Activated CD4-positive, alpha-beta memory T cell treated with anti-CD3 and anti-CD28 coated beads, Interleukin-2, amount 10 ng/mL, durations not matched to agents 7 days and 5 days (primary cell): ENCODE measurements at places on chromosomes 3 and 15. TPM values are rescaled to one million over a fixed set of nuclear protein-coding genes. Genes with fewer than 3 reads are reported as not detected.

H1-8 gene
- not detected for total RNA-seq

- no peak for DNase-seq
- H3K27ac ChIP-seq: no peak overlapping the region
Measured at GRCh38 chr3:11878837-11879236, 32.2 kb upstream of the TAMM41 start.

DNA sequence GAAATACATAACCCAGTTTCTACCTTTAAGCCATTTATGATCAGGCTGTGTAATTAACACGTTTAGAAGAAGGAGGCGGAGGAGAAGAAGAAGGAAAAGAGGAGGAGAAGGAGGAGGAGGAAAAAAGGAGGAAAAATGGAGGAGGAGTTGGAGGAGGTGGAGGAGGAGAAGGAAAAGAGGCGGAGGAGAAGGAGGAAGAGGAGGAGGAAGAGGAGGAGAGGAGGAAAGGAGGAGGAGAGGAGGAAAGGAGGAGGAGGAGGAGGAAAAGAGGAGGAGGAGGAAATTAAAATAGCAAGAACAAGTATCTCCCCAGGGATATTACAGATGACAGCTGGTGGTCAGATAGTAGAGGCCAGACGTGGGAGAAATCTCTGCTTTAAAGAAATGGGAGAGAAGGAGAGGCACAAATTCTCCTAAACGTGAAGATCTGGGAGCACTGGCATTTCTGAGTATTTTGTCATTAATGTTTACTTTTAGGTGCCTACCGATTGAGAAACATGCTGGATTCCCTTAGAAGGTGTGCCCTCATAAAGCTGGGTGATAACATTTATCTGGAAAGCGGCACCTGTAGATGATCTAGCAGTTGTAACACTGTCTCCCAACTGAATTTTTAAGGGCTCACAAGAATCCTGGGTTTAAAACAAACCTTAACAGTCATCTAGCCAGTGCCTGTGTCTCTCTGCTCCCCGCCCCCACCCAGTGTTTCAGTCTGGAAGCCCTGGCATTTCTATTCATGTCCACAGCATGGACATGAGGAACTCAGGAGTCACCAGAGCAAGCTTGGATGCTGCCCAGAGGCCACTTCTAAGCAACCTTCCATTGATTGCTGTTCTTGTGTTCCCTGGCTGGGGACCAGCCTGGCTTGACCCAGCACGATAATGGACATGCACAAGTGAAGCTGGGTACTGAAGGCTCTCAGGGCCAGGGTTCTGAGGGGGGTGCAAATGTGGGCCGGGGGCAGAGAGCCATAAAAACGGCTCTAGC, 75.2 kb downstream of the CHRNA7 start:
- H3K36me3 ChIP-seq: no peaks in the 10 kb centered on the region
- DNase-seq: no peak
- H3K4me1 ChIP-seq: peaks cover 5% of the 10 kb centered on the region
- peaks cover 18% of the 10 kb centered on the region for H3K27me3 ChIP-seq

DNA sequence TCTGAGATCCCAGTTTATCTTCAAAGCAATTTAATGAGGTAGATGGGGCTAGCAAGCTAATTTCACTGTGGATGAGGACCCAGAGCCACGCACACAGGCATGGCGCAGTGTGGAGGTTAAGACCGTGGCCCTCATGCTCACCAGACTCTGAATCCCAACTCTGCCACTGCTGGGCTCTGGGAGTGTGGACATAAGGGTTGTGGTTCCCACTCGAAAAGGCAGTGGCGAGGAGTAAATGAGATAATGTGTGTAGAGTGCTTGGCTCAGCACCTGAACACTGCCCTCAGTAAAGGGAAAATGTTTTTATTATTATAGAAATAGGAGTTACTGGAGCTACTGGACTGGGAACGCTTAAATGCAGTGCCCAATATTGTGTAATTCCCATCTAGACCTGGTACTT, 243.5 kb upstream of the TPM1 start:
- peaks cover 18% of the 10 kb centered on the region for H3K27me3 ChIP-seq
- H3K4me1 ChIP-seq: no peaks in the 10 kb centered on the region

GRCh38 chr15:94387849-94388441, 156.6 kb downstream of the MCTP2 start:
- no peaks in the 10 kb centered on the region for H3K27me3 ChIP-seq
- no peak overlapping the region for H3K4me3 ChIP-seq
- peaks cover 26% of the 10 kb centered on the region for H3K4me1 ChIP-seq
- H3K27ac ChIP-seq: peak overlapping the region; percentile 64

- peaks cover 4% of the 10 kb centered on the region for H3K27me3 ChIP-seq
- no peaks in the 10 kb centered on the region for H3K36me3 ChIP-seq
- no peak overlapping the region for H3K27ac ChIP-seq
- DNase-seq: no peak
Measured at GRCh38 chr15:52870015-52870414, 79.9 kb upstream of the ONECUT1 start.

FAM107A gene
- total RNA-seq: not detected

DNA sequence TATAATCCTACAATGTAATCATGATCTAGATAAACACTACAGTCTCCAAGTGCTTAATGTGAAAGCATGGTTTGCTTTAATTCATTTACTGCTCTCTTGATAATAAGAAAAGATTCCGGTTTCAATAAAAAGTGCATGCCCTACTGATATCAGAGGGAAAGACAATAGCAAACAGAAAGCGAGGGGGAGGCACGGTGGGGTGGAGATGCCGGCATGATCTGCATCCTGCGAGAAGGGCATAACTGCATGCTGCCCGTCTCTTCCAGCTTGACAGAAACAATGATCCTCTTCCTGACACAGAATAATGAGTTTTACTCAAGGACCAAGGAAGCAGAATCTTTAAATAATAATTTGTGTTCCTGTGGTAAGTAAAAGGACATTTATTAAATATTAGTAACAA, 51.7 kb downstream of the GOLIM4 start:
- H3K4me1 ChIP-seq: no peaks in the 10 kb centered on the region
- H3K4me3 ChIP-seq: no peak overlapping the region
- H3K36me3 ChIP-seq: no peaks in the 10 kb centered on the region
- no peak for DNase-seq
- H3K27me3 ChIP-seq: no peaks in the 10 kb centered on the region

DNA sequence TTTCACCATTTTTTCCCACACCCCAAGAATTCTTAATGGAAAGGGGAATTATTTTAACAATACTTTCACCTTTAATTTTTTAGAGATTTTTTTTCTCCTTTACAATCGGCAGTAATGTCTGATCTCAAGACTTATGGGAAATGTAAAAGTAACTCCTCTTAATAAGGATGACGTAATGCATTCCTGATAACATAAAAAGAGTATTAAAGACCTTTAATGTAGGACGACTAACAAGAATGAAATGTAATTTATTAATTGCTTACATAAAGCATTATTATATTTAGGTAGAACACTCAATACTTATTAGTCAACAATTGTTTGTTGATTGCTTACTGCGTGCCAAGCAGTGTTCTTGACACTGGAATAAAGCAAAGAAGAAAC, 416.8 kb upstream of the NAALADL2 start:
- peaks cover 26% of the 10 kb centered on the region for H3K27me3 ChIP-seq
- H3K36me3 ChIP-seq: no peaks in the 10 kb centered on the region
- peaks cover 5% of the 10 kb centered on the region for H3K4me1 ChIP-seq

GRCh38 chr15:37046876-37047614, 53.3 kb downstream of the MEIS2 start:
- H3K36me3 ChIP-seq: no peaks in the 10 kb centered on the region
- no peaks in the 10 kb centered on the region for H3K27me3 ChIP-seq
- H3K27ac ChIP-seq: no peak overlapping the region
- H3K4me3 ChIP-seq: no peak overlapping the region
- DNase-seq: no peak
- no peaks in the 10 kb centered on the region for H3K4me1 ChIP-seq

- no peaks in the 10 kb centered on the region for H3K36me3 ChIP-seq
- H3K27me3 ChIP-seq: no peaks in the 10 kb centered on the region
- no peak overlapping the region for H3K4me3 ChIP-seq
Measured at GRCh38 chr3:63034101-63034500, 158.9 kb upstream of the CADPS start.

- no peak overlapping the region for H3K4me3 ChIP-seq
- no peaks in the 10 kb centered on the region for H3K36me3 ChIP-seq
- peaks cover 34% of the 10 kb centered on the region for H3K27me3 ChIP-seq
- H3K27ac ChIP-seq: no peak overlapping the region
- no peaks in the 10 kb centered on the region for H3K4me1 ChIP-seq
Measured at GRCh38 chr15:38316311-38316710, 63.7 kb downstream of the SPRED1 start.

- no peak overlapping the region for H3K4me3 ChIP-seq
- no peak overlapping the region for H3K27ac ChIP-seq
- DNase-seq: no peak
- no peaks in the 10 kb centered on the region for H3K36me3 ChIP-seq
- peaks cover 73% of the 10 kb centered on the region for H3K27me3 ChIP-seq
Measured at GRCh38 chr15:39432912-39433348, 147.9 kb upstream of the THBS1 start.

DNA sequence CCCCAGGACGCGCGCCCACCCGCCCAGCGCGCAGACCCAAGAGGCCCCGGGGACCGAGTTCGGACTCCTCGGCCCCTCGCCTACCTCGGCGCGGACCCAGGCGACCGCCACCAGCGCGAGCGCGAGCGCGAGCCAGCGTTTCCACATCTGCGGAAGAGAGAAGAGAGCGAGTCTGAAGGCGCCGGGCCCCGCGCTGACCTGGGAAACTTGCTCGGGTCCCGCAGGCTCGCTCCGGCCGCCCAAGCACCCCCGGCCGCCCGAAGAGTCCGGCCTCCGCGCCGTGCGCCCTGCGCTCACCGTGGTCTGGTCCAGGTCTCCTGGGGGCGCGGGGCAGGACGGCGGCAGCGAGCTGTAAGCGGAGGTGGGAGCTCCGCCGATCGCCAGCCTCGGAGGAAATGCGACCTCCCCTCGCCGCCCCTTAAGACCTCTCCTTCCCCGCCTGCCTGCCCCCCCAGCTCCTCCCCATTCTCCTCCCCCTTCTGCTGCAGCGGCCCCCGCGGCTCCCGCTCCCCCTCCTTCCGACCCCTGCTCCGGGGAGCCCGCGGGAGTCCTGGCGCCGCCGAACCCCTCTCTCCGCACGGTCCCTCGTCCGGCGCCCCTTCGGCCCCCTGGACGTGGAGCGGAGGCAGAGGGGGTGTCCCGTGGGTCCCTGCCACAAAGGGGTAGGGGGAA, at the start of gene FSTL1:
FSTL1 (minus strand) TSS at position 393 of the 672 bp plus-strand sequence; CDS start at position 147, 246 bp downstream.
- no peak for DNase-seq
- peaks cover 12% of the 10 kb centered on the region for H3K4me1 ChIP-seq
- no peak within 1 kb of the TSS for H3K27ac ChIP-seq
- no peaks in the 10 kb centered on the region for H3K36me3 ChIP-seq
- peaks cover 56% of the 10 kb centered on the region for H3K27me3 ChIP-seq

GCSAM gene
- total RNA-seq: 19.6 TPM

DNA sequence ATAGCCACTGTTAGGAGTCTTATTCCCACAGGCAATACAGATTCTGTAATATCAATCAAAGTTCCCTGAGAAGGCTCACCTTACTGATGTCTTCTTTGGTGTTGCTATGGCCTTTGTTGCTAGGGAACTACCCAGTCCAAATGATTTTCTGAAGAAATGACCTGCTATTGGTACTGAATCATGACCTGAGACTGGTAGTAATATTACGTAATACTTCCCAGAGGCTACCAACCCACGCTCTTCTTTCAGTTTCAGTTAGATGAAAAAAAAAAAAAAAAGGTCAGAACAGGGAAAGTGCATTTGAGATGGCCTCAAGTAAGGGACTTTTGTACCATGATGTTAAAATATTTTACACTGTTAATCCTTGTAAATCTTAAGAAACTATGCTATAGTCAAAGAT, 1092.5 kb upstream of the EPHA6 start:
- H3K4me3 ChIP-seq: no peak overlapping the region
- no peaks in the 10 kb centered on the region for H3K4me1 ChIP-seq
- H3K27ac ChIP-seq: no peak overlapping the region
- no peak for DNase-seq
- no peaks in the 10 kb centered on the region for H3K36me3 ChIP-seq

- H3K4me1 ChIP-seq: peaks cover 1% of the 10 kb centered on the region
- no peaks in the 10 kb centered on the region for H3K27me3 ChIP-seq
- H3K27ac ChIP-seq: no peak overlapping the region
- H3K36me3 ChIP-seq: no peaks in the 10 kb centered on the region
- no peak overlapping the region for H3K4me3 ChIP-seq
Measured at GRCh38 chr3:27939940-27940339, 217.8 kb upstream of the EOMES start.

SERPINI2 gene
- total RNA-seq: not detected

TRA2B gene
- 195 TPM for total RNA-seq

- no peak overlapping the region for H3K4me3 ChIP-seq
- no peaks in the 10 kb centered on the region for H3K27me3 ChIP-seq
- DNase-seq: no peak
Measured at GRCh38 chr3:196177967-196178366, 33.2 kb downstream of the ZDHHC19 start.

DNA sequence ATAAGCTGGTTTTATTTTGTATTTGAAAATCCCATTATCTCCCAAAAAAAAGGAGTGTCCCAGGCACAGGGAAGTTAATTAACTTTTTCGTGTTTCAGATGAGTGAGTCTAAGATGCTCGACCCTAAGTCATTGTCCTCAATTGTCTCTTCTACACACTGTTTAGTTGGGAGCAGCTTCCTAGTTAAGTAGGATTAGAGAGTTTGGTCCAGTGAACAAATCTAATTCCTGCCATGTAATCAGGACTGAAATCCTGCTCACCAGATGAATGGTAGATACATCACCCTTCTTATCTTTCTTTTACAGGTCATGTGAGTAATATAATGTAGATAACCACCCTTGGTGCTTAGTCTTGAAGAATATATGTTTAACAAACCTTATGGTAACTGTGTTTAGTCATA, 228.9 kb upstream of the MANF start:
- no peaks in the 10 kb centered on the region for H3K27me3 ChIP-seq
- no peaks in the 10 kb centered on the region for H3K4me1 ChIP-seq
- no peak for DNase-seq
- no peak overlapping the region for H3K4me3 ChIP-seq

DNA sequence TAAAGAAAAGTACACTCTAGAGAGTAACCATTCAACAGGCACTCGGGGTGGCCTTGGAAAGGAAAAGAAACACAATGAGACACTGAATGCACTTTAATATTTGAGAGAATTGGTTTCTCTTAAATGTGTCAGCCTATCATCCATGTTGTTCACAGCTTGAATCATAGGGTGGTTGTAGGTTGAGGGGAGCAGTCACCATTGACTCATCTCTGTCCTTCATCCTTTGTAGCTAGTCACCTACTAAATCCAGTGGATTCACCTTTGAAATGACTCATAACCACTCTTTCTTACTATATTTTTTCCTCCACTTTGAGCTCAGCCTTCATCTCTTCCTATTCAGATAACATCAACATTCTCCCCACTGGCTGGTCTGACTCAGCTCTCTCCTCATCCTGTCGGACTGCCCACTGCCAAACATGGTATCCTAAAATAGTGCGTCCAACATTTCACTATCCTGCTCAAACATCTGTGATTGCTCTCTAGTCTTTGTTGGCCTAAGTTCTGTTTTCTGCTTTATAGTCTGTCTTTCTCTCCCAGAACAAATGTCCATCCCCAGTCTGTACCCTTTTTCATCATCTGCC, 182.7 kb upstream of the GADL1 start:
- DNase-seq: peak; percentile 55
- H3K27ac ChIP-seq: peak overlapping the region; percentile 66
- peaks cover 24% of the 10 kb centered on the region for H3K4me1 ChIP-seq
- H3K36me3 ChIP-seq: peaks cover 3% of the 10 kb centered on the region

FANCD2 gene
- total RNA-seq: 54.3 TPM

- H3K36me3 ChIP-seq: peaks cover 33% of the 10 kb centered on the region
- peaks cover 40% of the 10 kb centered on the region for H3K4me1 ChIP-seq
- peak; percentile 77 for DNase-seq
- H3K27ac ChIP-seq: peak overlapping the region; percentile 82
Measured at GRCh38 chr3:15859507-15860013, 61.8 kb upstream of the ANKRD28 start.

ITGA11 gene
- total RNA-seq: 0.73 TPM

TOP2B gene
- total RNA-seq: 114 TPM

GRCh38 chr3:186599142-186599784, 13.6 kb upstream of the AHSG start:
- no peaks in the 10 kb centered on the region for H3K4me1 ChIP-seq
- H3K27me3 ChIP-seq: peaks cover 8% of the 10 kb centered on the region
- no peaks in the 10 kb centered on the region for H3K36me3 ChIP-seq
- no peak for DNase-seq
